NCI-H1417 treated with DMSO at 0.1 percent for 48 hours (cell line): ENCODE measurements at places on chromosomes 1 and 21.

DNA sequence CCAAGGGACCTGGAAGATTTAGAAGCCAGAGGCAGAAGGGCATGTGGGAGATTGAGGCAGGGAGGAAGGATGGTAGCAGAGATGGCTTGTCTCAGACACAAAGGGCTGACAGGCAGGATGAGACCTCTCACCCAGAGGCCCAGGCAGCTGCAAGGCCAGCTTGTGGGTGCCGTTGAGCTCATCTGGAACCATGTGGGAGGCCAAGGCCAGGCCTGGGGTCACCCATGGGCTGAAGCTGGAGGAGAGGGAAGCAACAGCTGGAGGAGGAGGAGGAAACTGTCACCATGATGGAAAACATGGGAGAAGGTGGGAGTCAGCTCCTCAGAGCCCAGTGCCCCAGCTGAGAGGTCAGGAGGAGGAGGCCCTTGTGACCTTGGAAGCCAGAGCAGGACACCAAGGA, 6.4 kb downstream of the CRABP2 start:
- DNase-seq, result no peak

- no peak for DNase-seq
Measured at GRCh38 chr1:205430696-205431305, 8.9 kb upstream of the LEMD1 start.

GRCh38 chr1:218553197-218553596, 208.1 kb downstream of the TGFB2 start:
- no peak for DNase-seq

GRCh38 chr1:117821774-117822482, 107.5 kb downstream of the GDAP2 start:
- DNase-seq, result no peak

DNA sequence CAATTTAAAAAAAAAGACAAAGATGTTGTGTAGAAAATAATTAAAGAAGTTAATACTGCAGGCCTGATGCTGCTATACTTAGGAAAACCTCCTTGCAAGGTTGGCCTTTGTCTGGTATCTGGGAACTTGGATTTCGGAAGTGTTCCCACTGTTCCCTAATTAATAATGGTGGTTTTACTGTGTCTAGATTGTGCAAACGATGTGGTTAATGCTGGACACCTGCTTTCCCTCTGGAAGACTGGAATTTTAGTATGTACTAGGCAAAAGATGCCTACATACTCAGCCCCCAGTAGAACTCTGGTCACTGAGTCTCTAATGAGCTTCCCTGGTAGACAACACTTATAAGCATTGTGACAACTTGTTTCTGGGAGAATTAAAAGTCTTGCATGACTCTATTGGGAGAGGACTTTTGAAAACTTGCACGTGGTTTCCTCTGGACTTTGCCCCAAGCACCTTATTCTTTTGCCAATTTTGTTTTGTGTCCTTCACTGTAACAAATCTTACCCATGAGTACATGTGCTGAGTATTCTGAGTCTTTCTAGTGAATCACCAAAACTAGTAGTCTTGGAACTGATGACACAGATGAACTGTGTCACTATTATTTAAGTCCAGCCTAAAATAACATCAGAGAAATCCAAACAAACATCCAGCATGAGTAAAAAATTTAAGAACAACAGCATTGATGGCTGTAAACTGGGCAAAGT, 40.4 kb downstream of the LIN9 start:
- no peak for DNase-seq

DNA sequence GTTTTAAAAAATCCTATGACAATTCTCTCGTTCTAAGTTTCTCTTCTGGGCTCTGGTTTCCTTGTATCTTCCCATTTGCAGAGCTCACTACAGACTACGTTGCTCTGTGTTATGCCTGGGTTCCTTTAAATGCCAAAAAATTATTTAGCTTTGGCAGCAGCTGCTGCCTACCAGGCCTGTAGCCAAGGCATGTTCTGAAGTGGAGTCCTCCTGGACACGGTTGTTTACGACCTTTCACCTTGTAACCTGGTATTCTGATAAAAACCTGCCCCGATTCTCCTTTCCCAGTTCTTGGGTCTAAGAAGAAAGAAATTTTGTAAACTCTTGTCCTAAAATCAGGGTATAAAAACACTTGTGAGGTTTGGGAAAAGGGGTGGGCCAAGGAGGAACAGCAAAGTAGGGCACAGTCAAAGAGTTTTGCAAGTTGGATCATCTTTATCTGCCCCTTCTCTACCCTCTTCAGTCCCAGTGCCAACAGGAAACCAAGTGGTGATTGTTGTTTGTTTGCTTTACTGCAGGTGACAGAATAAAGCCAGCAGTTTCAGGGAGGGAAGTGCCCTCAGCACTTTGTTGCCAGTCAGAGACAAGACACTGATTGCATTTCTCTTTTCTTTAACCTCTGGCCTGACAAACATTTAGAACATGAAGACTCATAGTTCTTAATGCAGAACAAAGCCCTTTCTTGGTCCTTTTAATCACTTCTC, 3.1 kb upstream of the TXNIP start:
- no peak for DNase-seq

DNA sequence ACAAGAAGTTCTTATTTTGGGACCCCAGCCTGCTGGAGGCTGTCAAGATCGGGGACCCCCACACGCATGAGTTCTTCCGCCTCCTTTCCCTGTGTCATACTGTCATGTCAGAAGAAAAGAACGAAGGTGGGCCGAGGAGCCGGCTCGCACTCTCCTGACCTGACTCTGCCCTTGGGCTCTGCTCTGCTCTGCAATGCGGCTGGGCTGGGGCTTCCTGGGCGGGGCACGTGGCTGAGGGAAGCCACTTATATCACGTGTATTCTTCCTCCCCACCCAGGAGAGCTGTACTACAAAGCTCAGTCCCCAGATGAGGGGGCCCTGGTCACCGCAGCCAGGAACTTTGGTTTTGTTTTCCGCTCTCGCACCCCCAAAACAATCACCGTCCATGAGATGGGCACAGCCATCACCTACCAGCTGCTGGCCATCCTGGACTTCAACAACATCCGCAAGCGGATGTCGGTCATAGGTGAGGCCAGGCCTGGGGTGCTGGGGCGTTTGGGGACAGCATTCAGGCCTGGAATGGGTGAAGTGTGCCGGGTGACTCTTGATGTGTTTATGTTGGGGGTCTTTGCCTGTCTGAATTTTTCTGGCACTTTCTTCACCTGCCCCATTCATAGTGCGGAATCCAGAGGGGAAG, 17.6 kb downstream of the ATP8B2 start:
- no peak for DNase-seq

GRCh38 chr1:78522136-78522535, 31.4 kb downstream of the PTGFR start:
- no peak for DNase-seq

DNA sequence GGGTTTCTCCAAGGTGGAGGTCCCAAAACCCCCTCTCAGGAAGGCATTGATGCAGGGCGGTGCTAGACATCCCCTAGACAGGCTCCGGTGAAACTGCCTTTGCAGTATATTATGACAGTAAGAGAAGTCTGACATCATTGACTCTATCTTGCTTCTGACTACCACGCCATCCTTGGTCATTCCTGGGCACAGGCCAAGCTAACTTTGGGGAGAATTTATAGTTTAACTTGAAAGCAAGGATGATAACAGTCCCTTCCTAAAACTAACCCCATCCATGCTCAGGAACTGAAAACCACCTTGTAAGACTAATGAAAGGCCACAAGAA, 30.3 kb downstream of the RSPH1 start:
- DNase-seq, result no peak

- no peak for DNase-seq
Measured at GRCh38 chr1:7398982-7399381, 372.1 kb upstream of the VAMP3 start.

DNA sequence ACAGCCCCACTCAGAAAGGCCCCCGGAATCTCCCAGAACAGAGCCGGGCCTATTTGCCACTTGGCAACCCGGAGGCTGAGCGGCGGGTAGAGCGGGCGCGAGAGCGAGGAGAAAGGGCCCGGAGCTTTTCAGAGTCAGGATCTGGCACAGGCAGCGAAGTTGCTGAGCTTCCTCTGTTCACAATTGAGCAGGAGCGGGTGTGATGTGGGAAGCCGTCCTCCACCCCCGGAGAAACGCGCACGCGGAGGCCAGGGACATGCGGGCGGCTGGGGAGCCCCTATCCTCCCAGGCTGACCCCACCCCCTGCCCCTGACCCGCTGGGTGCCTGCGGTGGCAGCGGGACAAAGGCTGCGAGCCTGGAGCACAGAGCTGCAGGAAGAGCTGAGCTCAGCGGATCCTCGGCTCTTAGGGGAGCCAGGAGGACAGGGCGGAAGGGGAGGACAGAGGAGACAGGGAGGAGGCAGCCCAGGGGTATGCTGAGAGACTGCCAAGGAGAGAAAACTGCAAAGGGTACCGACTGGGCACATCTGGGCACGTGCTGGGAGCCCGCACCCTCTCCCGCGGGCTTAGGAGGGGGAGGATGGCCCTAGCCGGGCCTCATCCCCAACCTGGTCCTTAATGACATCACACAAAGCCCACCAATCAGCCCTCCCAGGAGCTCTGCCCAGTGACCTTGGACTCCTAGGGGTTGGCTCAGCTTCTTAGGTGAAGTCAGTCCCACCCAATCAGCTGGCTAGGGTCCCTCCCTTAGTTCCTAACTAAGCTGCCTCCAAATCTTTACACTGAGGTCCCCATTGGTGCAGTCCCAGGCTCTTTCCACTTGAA, 9.3 kb downstream of the KIF21B start:
- no peak for DNase-seq

DNA sequence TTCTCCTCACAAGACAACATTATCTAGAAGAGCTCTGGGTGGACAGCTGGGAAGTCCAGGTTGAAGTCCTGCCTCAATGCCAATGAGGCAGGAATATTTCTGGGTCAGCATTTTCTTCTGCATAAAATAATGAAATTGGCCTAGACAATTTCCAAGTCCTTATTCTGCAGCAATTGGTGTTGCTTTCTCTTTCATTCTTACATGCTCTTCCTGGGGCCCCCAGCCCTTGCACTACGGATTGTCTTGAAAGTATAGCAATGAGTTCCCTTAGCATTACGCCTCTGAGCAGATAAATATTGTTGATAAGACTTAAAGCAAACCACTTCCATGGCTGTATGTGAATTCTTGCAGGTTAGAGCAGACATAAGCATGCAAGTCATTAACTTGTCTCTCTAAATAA, 188.5 kb downstream of the TGFBR3 start:
- DNase-seq, result no peak

DNA sequence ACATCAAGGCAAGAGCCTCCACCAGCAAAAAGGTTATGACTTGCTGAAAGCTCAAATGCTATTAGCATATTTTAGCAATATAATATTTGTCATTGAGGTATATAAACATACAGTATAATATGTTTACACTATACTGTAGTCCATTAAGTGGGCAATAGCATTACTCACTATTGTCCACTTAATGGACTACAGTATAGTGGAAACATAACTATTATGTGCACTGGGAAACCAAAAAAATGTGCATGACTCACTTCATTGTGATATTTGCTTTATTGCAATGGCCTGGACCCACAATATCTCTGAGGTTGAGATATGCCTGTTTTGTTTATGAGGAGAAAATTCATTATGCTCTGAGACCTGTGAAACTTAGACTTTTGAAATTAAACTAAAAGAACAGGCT, 300.0 kb downstream of the BARHL2 start:
- no peak for DNase-seq

DNA sequence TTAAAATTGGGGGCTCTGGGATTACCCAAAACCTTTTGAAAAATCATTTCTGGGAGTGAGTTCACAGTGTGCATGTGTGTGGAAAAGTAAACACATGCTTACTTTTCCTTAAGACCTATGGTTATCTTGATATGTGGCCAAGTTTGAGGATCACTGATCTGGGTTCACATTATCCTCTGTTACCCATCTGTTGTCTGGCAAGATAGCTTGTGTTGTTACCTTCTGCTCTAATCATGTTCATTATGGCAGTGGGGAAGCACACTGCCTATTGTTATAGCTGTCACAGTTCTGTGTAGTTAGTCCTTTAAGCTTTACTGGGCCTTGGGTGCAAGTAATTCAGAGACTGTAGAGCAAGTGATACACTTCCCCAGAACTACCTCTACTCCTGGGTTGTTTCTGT, 5.0 kb downstream of the CTBS start:
- no peak for DNase-seq

DNA sequence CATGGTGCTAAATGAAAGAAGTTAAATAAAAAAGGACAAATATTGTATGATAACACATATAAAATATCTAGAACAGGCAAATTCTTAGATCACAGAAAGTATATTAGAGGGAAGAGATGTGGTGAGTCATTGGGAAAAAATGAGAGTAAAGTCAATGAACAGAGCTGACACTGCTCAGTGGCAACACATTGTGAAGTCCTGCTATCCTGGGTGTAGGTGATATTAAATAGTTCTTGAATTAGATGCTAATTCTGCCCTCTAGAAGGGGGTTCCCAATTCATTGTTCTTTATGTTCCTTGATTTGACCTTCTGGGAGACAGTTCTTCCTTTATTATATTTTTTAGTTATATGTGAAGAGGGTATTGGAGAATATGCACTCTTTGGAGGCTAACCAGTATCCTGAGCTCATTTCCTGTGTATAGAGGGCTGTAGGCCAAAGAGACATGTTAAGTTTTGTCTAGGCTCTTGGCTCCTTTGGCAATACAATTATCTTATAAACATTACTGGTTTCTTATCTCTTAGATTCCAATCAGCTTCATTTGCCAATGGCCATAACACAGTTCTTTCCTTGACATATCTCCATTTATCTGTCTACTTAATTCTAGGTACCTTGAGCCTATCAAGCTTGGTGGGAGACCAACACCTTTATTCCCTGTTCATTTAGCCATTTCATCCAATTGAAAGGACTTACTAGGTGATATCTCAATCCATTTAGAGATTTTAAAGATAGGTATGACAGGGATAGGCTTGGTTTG, 6.6 kb upstream of the SLC35A3 start:
- DNase-seq, result no peak

DNA sequence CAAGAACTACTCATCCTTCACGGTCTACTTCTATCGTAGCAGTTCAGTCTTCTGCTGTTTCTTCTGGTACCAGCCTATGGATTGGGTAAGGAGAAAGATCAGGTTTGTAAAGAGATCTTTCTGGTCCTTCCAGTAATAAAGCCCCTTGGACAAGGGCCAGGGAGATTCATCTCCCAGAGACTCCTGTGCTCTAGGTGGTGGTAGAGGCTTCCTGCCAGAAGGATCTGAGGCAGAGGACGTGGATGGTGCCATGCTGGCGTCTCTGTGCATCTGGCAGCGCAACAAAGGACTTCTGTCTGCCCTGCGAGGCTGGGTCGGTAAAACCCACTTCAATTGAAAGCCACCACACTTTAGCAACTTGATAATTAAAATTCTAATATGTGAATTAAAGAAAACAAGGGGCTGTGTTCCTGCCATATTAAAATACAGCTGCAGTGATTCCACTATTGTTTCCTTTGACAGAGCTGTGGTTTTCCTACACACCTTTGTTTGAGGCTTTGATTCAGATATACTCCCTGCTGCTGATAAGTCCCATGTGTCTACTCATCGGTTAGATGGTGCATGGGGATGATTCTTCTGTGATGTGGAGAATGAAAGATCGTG, 73.6 kb downstream of the ROR1 start:
- DNase-seq, result no peak

- DNase-seq, result no peak
Measured at GRCh38 chr1:206465951-206466350, 4.3 kb upstream of the IKBKE start.

DNA sequence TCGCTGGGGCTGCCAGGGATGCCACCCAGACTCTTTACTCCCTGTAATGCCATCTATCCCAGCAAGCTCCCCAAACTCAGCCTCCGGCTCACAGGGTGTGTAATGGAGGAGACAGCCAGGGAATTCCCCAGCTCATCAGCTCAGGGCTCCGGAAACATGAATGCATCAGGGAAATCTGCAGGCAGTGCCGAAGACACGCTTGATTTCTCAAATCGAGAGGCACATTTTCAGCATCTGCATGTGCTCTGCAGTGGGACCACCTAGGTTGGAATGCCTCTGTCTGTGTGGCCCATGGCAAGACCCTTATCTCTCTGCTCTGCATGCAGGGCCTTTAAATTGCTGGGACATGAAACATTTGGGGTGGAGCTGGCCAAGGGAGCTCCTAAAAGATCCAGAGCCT, 170.1 kb downstream of the TRABD2B start:
- DNase-seq, result no peak
